ENCODE measurements at places on chromosomes 5 and 9.

- no peak for DNase-seq
Observed at GRCh38 chr5:72115296-72115695, 8.0 kb downstream of the MAP1B start.

GRCh38 chr9:85377731-85378289 is 363.9 kb downstream of the AGTPBP1 start:
- no peak for DNase-seq

GRCh38 chr5:33888587-33888986 is 3.2 kb downstream of the ADAMTS12 start:
- DNase-seq, result no peak

GRCh38 chr9:133532937-133533668 is 1.4 kb upstream of the ADAMTSL2 start:
- DNase-seq, result peak; percentile 68

DNA sequence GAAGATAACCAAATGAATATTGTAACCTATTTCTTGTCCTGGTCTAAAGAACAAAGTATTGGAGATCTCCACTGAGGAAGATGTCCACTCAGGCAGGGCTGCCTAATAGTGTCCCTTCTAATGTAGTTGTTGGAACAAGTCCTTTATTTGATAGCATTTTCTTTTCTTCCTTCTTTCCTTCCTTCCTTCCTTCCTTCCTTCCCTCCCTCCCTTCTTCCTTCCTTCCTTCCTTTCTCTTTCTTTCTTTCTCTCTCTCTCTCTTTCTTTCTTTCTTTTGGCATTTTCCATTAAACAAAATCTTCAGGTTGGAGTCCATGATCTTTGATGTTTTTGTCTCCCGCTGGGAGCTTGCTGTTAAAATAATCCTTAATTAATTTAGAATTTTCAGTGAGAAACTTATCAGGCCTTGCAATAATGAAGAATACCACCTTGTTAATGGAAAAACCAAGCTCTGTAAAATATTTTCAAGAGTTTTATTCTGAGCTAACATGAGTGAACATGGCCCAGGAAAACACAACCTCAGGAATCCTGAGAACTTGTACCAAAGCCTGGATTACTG is 43.5 kb upstream of the TENT2 start:
- no peak for DNase-seq

GRCh38 chr5:39501397-39501796 is 76.6 kb upstream of the DAB2 start:
- no peak for DNase-seq

Data from stimulated activated CD4-positive, alpha-beta T cell treated with anti-CD3 and anti-CD28 coated beads, Interleukin-4, amount 100 ng/mL, for 4 hours (primary cell).